D721Med (cell line): ENCODE measurements at places on chromosomes 11 and 22.

GRCh38 chr11:10405865-10406592 lies 49.0 kb upstream of the AMPD3 start:
- peak; percentile 55 for DNase-seq

- DNase-seq, result no peak
Observed at GRCh38 chr11:122033193-122033592, 82.8 kb downstream of the BLID start.

DNA sequence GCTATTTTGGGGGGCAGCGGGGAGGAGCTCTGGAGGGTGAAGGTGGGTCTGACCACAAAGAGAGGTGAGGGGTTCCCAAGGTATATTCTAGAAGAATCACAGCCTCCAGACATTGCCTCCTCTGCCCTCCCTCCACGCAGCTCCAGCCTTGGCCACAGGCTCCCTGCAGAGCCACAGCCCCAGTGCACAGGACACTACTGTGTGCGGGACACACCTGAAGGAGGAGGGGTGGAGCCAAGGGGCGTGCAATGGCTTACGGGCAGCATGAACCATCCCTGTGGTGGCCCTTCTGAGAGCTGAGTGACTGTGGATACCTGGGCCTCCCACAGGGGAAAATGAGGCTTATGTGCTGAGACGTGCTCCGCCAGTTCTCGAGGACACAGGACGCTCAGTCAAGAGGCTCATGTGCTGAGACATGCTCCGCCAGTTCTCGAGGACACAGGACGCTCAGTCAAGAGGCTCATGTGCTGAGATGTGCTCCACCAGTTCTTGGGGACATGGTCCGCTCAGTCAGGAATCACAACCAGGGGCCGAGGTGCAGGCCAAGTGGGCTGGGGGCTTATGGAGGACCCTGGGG lies 417.3 kb downstream of the SHANK2 start:
- no peak for DNase-seq

- no peak for DNase-seq
Observed at GRCh38 chr11:64330888-64331287, 9.1 kb upstream of the CCDC88B start.

DNA sequence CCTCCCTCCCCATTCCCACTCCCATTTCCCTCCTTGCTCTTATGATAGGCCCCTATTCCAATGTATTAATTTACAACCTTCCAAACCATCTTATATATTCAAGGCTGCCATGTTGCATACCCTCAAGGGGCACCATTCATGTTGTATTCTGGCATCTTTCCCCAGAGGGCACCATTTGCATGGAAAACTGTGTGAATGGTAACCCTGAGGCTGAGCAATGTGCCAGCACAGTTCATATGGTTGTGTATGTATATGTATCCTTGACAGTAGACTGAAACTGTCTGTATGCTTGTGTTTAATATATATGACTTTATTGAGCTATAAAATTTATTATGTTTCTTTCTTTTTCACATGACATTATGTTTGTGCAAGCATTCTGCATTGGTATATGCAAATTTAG lies 7.3 kb downstream of the RASSF10 start:
- no peak for DNase-seq

DNA sequence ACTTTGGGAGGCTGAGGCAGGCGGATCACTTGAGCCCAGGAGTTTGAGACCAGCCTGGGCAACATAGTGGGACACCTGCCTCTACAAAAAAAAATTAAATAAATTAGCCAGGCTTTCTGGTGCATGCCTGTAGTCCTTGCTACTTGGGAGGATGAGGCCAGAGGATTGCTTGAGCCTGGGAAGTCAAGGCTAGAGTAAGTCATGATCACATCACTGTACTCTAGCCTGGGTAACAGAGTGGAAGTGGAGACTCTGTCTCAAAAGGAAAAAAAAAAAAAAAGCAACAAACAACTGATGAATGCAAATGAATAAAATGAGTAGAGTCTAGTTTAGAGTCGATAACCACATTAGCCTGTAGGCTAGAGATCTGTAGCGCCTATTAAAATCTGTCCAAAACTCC lies 3.9 kb upstream of the BCL2L13 start:
- no peak for DNase-seq

DNA sequence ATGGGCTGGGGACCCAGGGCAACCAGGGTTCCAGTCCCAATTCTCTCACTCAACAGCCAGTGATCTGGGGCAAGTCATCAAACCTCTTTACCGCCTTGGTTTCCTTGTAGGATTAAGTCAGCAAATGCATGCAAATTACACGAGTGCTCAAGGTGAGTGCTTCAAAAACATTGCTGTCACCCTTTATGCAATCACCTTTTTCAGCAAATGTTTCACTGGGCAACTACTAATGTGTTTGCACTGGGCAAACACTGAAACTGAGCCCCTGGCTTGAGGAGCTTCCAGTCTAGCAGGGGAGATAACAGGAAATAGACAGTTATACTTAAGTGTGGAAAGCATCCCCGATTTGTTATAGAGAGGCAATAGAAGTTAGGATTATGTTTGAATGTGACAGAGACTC lies 37.7 kb upstream of the DMC1 start:
- DNase-seq, result no peak

DNA sequence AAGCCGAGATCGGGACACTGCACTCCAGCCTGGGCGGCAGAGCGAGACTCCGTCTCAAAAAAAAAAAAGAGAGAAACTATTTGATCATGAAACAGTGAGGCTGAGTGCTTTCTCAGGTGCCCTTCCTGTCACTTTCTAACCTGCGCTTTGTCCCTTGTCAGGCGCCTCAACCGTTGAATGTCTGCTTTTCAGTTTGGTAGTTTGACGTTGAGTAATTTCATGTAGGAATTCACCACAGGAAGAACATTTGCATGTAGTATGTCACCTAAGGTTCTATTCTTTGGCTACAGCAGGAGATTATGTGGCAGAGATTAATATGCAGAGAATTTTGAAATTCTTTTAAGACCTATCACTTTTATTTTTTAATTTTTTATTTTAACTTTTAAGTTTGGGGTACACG lies 57.2 kb downstream of the PPFIA1 start:
- DNase-seq, result no peak

GRCh38 chr22:38257181-38257580 lies 15.6 kb downstream of the TMEM184B start:
- DNase-seq, result no peak

DNA sequence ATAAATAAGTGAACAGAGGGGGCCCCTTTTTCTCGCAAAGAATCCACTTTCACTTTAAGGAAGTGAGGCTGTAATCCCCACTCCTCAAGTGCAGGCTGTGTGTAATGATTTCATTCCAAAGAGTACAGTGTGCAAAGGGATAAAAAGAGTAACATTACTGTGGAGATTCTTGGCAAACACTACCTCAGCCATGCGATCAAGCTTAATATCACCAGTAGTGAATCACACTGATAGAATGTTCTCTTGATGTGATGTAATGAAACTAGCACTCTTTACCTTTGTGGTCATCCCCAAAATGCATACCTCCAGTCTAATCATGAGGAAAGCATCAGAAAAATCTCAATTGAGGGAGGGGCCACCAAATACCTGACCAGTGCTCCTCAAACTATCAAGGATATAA lies 246.1 kb upstream of the CHORDC1 start:
- DNase-seq, result no peak

- no peak for DNase-seq
Observed at GRCh38 chr11:76496174-76496573, 51.4 kb downstream of the EMSY start.

DNA sequence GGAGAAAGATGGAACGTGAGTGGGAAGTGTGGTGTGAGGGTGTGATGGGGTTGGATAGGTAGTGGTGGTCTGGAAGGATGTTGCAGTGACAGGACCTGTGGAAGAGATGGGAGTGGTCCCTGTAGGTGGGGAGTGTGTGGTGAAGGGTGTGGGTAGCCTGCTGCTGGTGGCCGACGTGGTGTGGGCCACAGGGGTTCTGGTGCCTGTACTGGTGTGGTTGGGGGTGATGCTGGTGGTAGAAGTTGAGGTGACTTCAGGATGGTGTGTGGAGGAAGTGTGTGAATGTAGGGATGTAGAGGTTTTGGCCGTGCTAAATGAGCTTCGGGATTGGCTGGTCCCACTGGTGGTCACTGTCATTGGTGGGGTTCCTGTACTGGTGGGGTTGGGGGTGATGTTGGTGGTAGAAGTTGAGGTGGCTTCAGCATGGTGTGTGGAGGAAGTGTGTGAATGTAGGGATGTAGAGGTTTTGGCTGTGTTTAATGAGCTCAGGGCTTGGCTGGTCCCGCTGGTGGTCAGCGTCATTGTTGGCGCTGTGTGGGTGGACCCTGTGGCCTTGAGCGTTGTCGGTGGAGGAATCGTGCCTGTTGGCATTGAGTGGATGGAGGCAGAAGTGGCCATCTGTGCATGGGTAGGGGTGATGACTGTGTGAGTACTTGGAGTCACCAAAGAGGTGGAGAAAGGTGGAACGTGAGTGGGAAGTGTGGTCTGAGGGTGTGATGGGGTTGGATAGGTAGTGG lies 19.1 kb downstream of the MUC6 start:
- no peak for DNase-seq

DNA sequence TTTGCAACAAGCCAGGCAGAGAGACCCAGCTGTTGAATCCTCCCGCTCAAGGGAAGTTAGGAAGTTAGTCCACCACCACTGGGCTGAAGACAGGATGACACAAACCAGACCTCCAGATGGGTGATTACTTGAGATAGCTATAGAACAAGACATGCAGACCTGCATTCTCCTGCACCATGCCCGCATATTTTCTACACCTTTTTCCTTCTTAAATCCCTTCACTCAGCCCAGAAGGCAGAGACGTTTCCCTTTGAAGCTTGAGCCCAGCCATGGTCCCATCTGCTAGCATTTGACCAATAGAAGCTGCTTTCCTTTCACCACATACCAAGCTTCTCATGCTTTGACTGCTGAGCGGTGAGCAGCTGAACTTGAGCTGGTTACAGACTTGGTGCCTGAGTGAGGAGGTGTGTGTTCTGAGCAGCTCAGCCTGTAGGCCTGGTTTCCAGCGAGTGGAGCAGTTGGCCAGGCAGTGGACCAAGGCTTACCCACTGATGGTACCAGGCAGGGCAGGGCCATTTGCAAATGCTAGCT lies 29.2 kb upstream of the CBX6 start:
- no peak for DNase-seq

GRCh38 chr11:71342951-71343827 lies 90.8 kb upstream of the SHANK2 start:
- DNase-seq, result no peak

GRCh38 chr11:2772544-2773031 lies 72.8 kb upstream of the KCNQ1OT1 start:
- no peak for DNase-seq

DNA sequence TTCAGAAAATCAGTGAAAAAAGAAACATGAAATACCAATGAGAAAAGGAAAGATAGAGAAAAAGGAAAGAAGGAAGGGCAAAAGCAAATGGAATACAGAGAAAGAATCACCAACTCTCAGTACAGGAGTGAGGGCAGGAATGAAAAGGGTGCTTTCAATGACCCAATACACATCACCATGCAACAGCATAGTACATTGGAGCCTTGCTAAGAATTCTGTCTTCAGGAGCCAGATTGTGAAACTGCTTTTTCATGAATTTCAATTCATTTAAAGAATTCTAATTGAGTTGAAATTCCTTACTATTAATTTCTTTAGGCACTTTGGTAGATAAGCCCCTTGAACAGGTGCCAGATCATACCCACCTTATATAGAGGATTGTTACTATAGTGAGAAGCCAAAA lies 34.9 kb downstream of the BLID start:
- no peak for DNase-seq

GRCh38 chr11:4465407-4465806 lies 16.3 kb downstream of the OR52K2 start:
- DNase-seq, result no peak
